T-helper 2 cell (primary cell): ENCODE measurements at places on chromosomes 3 and 15.
A peak's percentile ranks its signal among the peaks of the same experiment; 100 is the strongest.

- no peak for DNase-seq
Observed at GRCh38 chr15:91911844-91912243, 58.3 kb downstream of the SLCO3A1 start.

- DNase-seq, result no peak
Observed at GRCh38 chr15:93887151-93887550, 344.2 kb upstream of the MCTP2 start.

DNA sequence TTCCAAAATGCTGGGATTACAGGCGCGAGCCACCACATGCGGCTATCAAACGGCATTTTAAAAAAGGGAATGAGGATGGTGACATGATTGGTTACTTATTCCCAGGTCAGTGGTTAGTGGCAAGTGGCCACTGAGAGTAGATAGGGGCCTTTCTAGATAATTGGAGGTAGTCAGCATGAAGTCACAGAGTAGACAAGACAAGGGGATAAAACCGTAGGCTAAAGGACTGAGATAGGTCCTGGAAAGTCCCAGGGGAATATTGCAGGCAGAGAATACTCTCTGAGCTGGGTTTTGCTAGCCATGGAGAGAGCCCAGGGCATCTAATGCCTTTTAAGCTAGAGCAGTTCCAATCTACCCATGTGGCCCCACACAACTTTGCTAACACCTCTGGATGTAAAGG, 52.2 kb downstream of the KCNAB1 start:
- no peak for DNase-seq

DNA sequence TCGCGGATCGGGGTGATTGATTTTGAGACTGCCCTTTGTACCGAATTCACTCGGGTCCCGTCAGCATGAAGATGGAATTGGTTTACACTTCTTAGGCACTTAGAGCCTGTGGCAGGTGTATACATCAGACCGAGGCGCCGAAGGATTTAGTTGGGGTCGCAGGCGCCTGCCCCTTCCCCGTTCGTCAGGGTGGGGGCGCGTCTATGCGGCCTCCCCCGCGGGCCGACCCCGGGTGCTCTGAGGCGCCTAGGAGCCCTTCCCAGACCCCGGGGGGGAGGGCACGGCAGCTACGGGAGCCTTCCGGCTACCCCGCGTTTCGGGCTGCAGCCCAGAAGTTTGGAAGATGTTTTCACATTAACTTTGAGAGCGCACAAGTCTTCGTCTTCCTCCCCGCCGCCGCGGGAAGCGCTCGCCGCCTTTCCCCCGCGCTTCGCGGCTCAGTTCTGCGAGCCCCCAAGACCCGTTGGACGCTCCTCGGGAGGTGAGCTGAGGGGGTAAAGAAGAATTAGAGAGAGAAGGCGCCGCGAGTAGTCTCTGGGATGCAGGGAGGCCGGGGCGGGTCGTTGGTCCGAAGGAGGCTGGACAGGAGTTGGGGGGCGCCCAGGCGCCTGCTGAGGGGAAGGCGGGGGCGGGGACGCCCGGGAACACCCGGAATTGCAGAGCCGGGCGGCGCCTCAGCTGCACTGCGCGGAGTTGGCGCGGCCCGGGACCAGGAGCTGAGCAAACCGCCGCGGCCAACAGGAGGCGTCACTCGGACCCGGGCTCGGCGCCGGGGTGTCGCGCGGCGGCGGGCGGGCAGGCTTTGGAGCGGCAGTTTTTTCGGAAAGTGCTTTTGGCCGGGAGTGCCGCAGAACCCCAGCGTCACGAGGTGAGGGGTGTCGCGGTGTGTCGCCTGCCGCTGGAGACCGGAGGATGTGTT, 780 bp downstream of the TIPARP start:
- DNase-seq, result peak; percentile 15

DNA sequence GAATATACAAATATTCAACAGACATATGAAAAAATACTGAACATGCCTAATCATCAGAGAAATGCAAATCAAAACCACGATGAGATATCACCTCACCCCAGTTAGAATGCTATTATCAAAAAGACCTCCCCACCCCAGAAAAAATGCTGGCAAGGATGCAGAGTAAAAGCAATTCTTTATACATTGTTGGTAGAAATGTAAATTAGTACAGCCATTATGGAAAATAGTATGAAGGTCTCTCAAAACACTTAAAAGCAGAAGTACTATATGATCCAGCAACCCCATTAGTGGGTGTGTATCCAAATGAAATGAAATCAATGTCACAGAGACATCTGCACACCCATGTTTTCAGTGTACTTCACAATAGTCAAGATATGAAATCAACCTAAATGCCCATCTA, 308.7 kb downstream of the CHST2 start:
- DNase-seq, result no peak
